ENCODE measurements at places on chromosomes 5 and 9. TPM values are rescaled to one million over a fixed set of nuclear protein-coding genes. Genes with fewer than 3 reads are reported as not detected.

GRCh38 chr9:22401671-22402070, 45.0 kb upstream of the DMRTA1 start:
- peak; percentile 10 for DNase-seq

DNA sequence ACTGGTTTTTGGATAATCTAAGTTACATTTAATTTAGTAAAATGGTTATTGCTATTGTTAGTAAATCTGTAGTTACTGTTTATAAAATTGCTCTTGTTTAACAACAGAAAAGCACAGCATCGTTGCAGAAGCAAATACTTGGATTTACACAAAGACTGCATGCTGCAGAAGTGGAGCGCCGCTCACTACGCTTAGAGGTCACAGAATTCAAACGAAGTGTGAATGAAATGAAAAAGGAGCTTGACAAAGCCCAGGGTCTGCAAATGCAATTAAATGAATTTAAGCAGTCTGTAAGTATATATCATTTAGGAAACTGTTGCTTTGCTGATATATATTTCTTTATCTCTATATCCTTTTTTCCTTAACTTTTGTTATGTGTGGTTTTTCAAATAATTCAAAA, 226.0 kb downstream of the CCDC171 start:
- no peak for DNase-seq

- DNase-seq: no peak
Observed at GRCh38 chr5:132656774-132657355, 1.1 kb upstream of the IL13 start.

Gene CHSY3
- total RNA-seq: 12.4 TPM

- DNase-seq: no peak
Observed at GRCh38 chr5:42242210-42242609, 181.0 kb upstream of the GHR start.
